RPMI7951 (cell line): ENCODE measurements at places on chromosomes 13 and 19.

GRCh38 chr19:16359074-16359473 lies 34.4 kb downstream of the KLF2 start:
- DNase-seq = no peak

DNA sequence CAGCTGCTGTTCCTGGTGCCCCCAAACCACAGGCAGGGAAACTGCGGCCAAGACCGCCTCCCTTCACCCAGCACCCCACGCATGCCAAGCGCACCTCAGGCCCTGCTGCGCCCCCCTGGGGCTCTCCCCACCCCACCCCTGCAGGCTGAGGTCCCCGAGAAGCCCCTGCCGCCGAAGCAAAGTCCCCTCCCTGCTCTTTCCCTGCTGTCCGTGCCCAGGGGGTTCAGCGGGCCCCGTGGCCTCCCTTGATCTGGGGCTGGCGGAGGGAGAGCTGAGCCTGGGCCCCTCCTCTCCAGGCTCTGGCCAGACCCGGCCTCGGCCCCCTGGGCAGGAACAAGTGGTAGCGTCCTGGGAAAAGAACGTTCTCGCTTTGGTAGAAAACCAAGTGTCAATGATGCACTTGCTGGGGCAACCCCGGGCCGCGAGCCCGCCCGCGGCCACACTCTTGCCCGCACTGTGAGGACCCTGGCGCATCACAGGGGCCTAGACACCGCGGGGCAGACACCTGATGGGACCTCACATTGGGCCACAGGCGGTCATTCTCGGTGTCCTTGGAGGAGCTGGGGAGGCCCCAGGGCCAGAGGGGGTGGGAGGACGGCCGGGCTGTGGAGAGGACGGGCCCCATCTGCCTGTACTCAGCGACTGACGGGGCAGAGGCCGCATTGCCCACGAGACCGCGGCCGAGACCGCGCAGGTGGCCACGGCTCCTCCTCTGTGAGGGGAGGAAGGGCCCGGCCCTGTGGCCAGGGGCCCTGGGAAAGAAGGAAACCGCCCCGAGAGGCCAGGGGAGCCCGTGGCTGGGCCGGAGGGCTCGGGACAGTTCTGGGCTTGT lies 29.0 kb downstream of the GPX4 start:
- DNase-seq = no peak

GRCh38 chr19:51766461-51766860 lies 5.5 kb downstream of the FPR2 start:
- DNase-seq = no peak

DNA sequence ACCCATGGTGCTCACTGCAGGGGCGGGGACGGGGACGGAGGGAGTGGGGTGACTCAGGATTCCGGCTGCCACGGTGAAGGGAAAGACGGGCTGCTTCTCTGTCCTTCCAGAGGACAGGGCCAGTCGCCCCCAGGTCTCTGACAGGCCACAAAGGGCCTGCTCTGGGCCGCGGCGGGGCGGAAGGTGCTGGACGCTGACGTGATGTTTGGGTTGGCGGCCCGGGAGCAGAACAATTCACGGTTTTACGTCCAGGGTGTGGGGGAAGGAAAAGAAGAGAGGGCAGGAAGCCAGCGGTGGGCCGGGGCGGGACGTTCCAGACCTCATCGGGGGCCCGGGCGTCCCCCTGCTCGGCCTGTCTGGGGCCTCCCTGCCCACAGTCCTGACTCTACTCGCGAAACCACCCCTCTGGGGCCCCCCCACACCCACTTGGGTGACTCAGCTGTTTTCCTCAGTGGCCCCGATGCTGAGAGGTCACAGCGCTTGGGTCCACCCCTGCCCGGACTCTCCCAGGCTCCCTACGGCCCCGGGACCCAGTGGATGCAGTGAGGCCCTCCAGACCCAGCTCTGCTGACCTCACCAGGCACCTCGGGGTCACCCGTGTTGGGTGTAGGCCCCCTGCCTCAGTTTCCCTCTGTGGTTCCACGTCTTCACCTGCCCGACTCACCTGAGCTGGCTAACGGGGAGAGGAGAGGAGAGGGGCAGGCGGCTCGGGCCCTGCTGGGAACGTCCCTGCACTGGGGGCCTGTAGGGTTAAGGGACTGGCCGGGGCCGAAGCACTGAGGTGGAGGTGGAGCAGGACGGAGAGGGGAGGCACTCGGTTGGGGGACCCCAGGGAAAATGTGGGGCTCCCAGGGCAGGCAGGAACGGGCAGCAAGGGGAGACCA lies 29.2 kb downstream of the PIP5K1C start:
- DNase-seq = no peak
